Stomach (tissue), 19 donors: ENCODE measurements at places on chromosomes 6 and 20.

- DNase-seq = no peak
These were observed 48.1 kb downstream of the TM9SF4 start for GRCh38 chr20:32157611-32158010.

GRCh38 chr20:6044115-6044514 is 9.7 kb downstream of the LRRN4 start:
- no peak for DNase-seq

- DNase-seq = no peak
These were observed 3.8 kb downstream of the PEX7 start for GRCh38 chr6:136826216-136826615.

DNA sequence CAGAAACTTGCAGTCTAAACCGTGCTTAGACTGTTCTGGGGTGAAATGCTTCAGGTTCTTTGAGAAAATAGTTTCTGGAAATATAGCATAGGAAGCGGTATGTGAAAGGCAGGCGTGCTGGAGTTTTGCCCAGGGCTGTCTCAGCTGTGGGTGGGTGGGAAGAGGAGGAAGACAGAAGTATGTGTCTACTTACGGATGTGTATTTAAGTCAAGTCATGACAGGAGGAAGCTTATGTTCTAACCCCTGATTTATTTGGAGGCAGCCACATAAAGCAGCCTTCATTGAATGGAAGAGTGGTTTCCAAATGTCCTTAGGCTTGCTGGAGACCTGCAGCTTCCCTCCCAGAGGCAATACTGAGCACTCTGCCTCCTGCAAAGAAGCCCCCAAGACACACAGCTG is 345.8 kb upstream of the PRND start:
- DNase-seq = no peak

DNA sequence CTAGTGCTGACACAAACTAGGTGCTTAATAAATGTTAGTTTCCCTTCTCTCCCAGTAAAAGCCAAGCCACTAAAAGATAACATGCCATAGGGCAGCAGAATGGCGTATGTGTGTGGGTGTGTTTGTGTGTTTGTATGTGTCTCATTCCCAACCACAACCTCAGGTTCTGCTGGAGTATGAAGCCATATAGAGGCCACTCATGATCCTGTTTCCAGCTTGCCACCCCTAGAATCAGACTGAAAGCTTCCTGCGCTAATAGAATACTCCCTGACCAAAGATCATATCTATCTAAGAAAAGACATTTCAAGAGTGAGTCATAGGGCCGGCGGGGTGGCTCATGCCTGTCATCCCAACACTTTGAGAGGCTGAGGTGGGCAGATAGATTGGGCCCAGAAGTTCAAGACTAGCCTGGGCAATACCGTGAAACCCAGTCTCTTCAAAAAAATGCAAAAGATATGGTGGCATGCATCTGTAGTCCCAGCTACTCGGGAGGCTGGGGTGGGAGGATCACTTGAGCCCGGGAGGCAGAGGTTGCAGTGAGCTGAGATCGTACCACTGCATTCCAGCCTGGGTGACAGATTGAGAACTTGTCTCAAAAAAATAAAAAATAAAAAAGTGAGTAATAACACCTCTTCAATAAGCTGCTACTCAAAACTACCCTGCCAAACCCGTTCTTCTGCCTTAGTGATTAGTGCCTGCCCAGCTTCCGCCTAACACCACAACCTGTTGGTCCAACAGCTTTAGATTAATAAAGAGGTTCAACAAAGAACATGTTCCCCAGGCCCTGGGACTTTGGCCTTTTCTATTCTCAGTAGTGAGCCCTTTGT is 11.8 kb upstream of the SNRPC start:
- DNase-seq = peak; percentile 82

DNA sequence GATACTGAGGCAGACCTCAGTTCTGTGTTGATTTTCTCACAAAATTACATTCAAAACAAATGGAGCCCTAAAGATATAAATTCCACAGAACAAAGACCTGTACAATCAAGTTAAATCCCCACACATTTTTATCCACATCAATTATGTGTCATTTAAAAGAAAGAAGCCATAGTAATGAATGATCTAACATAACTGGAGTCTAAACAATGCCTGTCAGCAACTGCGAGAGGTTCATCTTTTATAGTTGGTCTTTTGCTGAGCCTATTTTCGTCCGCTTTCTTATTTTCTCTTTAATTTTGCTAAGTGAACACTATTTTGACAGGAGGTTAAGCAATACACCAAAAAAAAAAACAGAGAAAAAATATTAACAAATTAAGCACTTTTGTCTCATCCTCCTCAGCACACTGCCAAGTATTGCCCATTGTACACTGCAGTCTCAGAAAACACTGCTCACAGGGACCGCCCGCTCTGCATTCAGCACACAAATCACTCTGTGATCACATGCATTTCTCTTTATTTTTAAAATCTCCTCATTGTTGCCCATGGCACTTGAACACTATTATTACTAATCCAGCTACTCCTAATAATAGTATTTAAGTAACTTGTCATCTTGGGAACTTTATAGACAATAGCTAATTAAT is 140.8 kb downstream of the BTBD9 start:
- DNase-seq = no peak

- peak; percentile 55 for DNase-seq
These were observed 2.0 kb downstream of the SPAG4 start for GRCh38 chr20:35617397-35618262.

DNA sequence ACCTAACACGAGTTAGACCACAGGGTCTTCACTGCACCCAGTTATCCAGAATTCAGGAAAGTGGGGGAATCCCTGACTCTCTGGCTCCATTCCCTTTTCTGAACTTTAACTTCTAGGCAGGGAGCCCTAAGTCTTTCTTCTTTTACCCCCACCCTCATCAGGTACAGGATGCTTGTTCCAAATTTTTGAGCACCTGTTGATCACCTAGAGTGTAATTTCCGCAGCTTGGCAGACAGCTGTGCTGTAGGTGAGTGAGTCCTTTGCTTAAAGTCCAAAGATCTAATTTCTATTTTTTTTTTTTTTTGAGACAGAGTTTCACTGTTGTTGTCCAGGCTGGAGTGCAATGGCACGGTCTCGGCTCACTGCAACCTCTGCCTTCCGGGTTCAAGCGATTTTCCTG is 89.5 kb upstream of the AKIRIN2 start:
- DNase-seq = no peak

GRCh38 chr20:45176526-45177267 is 2.0 kb downstream of the PI3 start:
- no peak for DNase-seq

DNA sequence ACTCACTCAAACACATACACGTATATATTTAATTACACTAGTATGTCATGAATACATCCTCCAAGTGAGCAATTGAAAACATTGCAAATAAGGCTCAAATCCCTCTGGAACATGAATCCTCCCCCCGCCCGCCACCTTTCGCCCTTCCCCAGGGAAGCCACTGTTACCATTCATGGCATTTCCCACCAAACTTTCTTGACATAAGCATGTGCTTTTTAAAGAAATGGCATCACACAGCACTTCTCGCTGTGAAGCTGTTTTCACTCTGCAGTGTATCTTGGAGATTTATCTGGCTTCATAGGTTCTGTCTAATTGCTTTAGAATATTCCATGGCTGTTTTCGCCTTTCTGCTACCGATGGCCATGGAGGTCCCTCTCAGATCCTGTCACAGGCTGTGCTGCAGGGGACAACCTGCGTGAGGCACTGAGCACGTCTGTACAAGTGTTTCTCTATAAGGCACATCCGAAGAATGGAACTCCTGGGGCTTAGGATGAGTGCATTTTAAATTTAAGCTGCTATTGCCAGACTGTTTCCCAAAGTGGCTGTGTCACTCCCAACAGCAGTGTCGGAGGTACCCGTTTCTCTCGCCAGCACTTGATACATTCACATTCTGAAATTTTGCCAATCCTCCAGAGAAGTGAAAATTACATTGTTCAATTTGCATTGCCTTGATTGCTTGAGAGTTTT is 22.2 kb upstream of the PHACTR3 start:
- no peak for DNase-seq

DNA sequence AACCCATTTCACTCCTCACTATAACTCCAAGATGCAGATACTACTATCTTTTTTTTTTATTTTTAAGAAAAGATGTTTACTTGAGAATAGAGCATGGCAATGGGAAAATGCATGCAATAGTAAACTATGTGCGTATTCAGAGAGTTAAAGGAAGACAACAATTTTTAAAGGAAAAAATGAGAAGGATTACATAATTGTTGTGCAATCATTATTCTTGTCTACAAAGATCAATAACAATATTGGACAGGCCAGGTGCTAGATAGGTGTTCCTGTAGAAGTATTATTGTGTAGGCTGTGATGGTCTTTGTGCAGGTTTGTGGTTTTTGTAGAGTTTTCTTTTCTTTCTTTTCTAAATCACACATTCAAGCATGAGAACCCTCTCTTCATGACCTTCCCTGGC is 20.6 kb downstream of the CYP39A1 start:
- no peak for DNase-seq

GRCh38 chr6:4316867-4317400 is 181.6 kb upstream of the ECI2 start:
- peak; percentile 37 for DNase-seq

DNA sequence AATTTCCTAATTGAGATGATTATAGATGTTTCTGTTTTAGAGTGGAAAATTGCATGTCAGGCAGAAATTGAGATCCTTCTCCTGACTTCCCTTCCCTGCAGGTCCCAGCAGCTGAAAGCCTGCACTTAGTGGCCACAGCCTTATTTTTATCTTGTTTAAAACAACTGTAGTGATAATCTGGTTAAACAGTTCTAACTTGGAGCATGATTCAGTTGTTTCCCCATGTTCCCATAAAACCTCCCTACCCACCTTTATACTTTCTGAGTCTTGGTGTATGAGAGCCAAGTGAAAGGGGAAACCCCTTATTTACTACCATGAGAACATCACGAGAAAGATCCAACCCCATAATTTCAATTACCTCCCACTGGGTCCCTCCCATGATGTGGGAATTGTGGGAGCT is 195.2 kb downstream of the SLC16A10 start:
- DNase-seq = no peak

- DNase-seq = no peak
These were observed 50.4 kb upstream of the MPC1 start for GRCh38 chr6:166433096-166433495.

- no peak for DNase-seq
These were observed 73.1 kb downstream of the ZMYND8 start for GRCh38 chr20:47283411-47283810.

DNA sequence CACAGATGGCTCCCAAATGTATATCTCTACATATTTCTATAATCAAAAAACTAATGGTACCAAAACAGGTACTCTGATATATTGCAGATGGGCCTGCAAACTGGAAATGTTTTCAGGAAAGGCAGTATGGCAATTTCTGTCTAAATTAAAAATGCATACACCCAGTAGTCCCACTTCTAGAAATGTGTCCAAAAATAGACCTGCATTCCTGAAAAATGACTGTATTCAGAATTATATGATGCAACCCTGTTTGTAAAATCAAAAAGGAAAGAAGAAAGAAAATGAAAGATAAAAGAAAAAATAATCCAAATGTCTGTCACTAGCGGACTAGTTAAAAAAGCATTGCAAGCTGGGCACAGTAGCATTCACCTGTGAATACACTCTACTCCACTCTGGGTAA is 12.9 kb upstream of the MICB start:
- DNase-seq = no peak

DNA sequence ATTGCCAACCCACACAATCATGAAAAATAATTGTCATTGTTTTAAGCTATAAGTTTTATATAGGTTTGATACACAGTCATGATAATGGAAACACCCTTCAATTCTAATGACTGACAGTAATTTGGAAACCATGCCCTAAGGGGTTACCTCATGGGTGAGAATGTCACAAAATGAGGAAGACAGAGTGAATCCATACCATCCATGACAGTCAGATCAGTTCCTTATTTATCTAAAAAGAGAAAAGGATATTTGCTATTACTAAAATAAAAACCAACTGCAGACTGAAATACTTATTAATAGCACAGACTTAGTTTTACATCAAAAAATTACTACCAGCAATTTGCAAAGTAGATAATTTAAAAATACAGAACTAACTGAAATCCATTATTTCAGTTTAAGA is 437.8 kb downstream of the UTRN start:
- no peak for DNase-seq

- no peak for DNase-seq
These were observed 78.7 kb downstream of the NCOA7 start for GRCh38 chr6:125869427-125869826.

DNA sequence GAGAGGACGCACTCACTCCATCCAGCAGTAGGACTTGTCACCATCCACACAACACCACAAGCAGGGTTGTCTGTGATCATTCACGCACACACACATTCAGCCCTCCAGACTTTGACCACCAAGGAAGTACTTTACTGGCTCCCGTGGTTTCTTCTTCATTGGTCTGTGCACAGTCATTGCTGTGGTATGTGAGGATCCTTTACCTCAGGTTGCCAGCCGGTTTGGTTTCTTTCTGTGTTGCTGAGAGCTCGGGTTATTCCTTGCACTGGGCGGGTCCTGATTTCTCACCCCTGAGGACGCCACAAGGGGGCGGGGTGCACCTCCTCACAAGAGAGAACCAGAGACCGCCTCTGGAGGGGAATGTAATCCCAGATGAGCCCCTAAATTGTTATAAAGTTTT is 11.2 kb downstream of the SLC35A1 start:
- no peak for DNase-seq
